ENCODE measurements at places on chromosomes 12 and 14.

- no peak for DNase-seq
Measured at GRCh38 chr12:48380596-48380995, 29.9 kb upstream of the ZNF641 start.

DNA sequence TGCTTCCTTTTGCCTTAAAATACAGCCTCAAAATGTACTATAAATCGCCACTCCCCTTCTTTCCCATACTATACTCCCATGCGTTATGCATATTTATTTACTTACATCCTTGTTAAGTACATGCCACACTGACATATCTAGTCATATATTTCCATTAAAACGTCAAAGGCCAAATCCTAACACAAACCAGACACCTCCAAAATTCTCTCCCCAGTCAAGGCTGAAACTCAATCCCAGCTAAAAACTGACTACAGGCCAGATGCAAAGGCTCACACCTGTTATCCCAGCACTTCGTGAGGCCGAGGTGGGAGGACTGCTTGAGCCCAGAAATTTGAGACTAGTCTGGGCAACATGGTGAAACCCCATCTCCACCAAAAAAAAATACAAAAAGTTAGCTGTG lies 5.7 kb upstream of the CAND1 start:
- DNase-seq = no peak

DNA sequence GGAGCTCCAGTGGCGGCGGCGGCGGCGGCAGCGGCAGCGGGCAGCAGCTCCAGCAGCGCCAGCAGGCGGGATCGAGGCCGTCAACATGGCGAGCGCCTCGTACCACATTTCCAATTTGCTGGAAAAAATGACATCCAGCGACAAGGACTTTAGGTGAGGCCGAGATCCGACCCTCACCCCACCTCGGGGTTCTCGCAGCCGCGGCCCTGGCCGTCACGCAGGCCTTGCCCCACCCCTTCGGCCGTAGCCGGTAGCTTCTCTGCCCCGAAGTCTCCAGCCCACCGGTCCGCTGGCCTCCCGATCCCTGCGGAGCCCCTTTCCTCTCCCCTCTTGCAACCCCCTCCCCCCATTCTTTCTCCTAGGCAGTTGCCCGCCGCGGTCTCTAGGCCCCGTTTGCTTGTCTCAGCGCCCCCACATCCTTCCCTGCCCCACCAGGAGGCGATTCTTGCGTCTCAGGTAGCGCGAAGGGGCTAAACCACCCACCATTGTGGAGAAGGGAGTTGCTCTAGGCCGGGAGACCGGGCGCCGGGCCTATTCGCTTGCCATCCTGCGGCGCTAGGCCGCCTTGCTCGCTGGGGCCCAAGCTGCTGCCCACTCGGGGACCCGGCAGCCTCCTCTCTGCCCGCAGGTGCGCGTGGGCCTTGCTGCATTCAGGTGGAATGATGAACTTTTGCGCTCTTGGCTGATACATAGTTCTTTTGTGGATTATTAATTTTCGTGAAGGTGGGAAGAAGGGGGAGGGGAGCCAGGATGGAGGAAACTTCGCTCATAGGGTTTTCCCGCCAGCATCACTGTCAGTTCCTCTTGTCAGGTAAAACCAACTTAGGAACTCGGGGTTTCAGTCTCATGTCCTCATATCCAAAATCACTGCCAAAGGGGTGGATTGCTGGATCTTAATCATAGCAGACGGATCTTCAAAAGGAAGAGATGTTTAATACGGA lies 745 bp downstream of the CAND1 start:
- DNase-seq = peak; percentile 63

DNA sequence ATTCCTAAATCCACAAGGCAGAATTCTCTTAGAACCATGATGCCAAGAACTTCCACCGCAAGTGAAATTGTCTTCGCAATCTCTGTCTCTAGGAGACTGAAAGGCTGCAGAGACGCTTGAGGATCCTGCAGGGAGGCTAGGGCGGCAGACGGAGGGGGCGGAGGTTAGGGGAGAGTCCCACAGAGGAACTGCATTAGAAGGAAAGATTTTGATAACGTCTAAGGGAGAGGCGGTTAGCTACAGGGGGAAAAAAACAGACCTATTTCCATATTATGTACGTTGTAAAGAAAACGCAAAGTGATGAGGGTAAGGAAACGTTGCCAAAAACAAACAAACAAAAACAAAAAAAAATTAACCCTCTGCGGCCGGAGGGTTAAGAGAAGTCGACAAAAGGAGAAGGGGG lies 595 bp downstream of the KLHL28 start:
- peak; percentile 73 for DNase-seq

- DNase-seq = no peak
Measured at GRCh38 chr14:81385419-81385818, 14.7 kb downstream of the STON2 start.

DNA sequence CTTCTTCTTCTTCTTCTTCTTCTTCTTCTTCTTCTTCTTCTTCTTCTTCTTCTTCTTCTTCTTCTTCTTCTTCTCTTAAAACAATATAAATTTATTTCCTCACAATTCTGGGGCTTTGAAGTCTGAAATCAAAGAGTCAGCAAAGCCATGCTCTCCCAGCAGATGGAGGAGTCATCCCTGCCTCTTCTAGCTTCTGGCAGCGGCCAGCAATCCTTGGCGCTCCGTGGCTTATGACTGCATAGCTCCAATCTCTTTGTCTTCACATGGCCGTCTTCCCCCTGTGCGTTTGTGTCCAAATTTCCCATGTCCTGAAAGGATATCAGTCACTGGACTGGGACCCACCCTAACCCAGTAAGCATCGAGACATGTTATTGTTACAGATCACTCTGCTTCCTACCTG lies 22.9 kb downstream of the KCNA1 start:
- no peak for DNase-seq

- no peak for DNase-seq
Measured at GRCh38 chr14:102419276-102419675, 56.5 kb downstream of the TECPR2 start.

DNA sequence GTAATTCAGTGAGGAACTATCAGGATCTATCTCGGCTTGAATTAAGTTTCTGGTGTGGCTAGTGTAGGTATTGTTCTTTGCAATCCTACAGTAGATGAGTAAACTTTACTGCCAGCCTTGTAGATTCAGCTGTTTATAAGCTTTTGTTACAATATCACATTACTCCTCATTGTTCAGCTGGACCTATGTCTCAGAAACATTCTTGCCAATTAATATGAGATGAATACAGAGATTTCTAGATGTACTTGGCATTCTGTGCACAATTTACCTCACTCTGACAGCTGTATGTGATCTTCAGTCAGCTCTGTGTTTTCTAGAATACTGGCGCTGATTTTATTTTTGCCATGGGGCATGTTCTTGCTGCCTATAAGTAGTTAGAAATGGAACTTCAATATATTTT lies 55.7 kb downstream of the METTL25 start:
- no peak for DNase-seq

DNA sequence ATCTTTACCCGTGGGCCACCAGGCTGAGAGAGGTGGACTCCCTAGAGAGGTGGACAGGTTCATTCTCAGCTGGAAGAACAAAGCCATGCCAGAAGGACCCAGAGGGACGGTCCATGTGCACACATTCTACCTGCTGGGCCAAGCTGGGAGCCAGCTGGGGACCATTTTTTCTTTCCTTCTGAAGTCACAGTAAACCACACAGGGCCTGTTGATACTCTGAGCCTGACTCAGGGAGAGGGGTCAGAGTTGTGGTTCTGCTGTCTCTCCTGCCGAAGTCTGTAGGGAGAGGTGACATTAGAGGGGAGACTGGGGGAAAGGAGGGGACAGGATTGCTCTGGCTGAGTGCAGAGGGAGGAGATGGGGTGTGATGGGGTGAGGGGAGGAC lies 148.6 kb downstream of the TSPAN9 start:
- no peak for DNase-seq

DNA sequence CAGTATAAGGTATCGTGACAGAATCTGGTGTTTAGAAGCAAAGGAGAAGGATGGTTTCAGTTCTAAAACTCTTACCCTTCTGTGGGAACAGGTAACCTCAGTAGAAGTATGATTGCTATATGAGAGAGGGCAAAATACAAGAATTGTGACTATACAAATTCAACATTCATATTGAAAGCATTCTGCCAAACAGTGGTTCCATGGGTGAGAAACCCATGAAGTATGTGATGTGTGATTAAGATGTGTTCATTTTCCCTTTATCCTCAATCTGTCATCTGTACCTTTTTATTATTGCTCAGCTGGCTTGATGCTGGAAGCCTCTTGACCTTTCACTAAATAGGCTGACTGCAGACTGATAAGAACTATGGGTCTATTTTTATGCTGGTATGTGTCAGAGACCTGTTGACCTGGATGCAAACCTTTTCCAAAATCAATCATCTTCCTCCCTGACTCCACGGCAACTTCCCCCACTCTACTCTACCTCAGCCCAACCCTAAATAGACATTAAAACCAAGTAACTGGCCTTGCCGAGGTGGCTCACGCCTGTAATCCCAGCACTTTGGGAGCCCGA lies 109.6 kb downstream of the STXBP6 start:
- no peak for DNase-seq

DNA sequence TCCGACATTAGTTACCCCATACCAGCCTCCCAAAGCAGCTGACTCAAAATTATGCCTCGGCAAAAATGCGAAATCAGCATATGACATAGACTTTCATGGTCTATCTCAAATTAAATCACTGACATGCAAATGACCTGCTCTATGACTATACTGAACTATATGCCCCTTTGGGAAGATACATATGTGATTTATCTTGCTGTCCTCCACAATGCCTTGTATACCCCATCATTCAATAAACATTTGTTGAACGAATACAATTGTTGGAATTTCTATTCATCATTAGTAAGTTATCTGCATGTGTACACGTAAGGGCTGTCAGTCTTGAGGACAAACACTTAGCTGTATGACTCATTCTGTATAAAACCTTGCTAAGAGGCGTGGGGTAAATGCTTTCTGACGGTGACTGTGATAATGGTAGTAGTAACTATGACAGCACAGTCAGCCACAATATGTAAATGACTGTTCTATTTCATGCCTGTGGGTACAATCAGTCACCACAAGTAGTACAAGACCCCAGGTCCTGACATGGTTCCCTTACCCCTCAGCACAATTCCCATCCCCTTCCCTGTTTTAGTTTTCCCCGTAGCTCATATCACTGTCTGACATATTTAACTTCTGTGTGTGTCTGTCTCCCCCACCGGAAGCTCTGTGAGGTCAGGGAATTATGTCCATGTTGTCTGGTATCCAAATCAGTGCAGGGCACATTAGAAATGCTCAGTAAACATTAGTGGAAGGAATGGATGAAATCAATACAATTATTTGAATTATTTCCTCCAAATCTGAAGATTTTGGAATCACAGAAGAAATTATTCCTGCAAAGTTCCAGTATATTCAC lies 42.8 kb downstream of the STXBP6 start:
- no peak for DNase-seq

GRCh38 chr12:70408004-70408790 lies 42.1 kb downstream of the KCNMB4 start:
- DNase-seq = no peak

- no peak for DNase-seq
Measured at GRCh38 chr14:94780536-94781399, 10.9 kb upstream of the GSC start.

DNA sequence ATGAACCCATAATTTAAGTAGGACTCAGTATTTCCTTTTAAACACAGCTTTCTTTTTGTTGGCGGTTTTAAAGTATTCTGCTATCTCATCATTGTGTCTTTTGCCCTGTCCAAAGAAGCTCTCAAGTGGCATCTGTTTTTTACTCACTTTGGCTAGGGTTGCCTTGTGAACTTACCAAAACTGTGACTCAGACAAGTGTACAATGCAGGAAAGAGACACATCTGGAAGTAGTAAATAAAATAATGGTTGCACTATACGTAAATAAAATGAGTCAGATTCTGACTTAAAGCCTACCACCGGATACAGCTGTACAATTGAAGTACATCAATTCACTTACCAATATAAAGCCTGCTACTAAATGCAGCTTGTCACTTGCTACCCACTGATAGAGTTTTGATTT lies 619.2 kb upstream of the LRFN5 start:
- no peak for DNase-seq

DNA sequence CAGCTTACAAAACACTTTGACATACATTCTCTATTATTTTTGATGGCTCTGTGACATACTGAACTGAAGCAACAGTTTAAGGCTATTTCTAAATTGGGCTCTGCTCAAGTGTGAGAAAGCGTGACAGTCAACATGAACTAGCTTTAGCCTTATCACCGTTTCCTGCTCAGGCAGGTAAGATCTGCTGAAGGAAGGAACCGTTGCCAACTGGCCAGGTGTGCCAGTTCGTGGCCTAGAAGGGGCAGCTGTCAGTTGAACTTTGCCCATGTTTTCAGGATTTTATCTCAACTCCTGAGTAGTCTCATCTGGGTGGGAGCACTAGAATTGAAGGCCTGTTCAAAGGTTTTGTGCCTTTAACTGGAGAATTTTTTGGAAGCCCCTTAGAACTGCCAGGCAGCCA lies 79.5 kb downstream of the ETV6 start:
- DNase-seq = no peak

Measured in testis (tissue), 5 donors.